Stimulated activated CD4-positive, alpha-beta T cell treated with anti-CD3 and anti-CD28 coated beads, Interleukin-1b, Interleukin-23, amount 100 ng/mL, for 1 hour (primary cell): ENCODE measurements at places on chromosomes 1 and 21.

DNA sequence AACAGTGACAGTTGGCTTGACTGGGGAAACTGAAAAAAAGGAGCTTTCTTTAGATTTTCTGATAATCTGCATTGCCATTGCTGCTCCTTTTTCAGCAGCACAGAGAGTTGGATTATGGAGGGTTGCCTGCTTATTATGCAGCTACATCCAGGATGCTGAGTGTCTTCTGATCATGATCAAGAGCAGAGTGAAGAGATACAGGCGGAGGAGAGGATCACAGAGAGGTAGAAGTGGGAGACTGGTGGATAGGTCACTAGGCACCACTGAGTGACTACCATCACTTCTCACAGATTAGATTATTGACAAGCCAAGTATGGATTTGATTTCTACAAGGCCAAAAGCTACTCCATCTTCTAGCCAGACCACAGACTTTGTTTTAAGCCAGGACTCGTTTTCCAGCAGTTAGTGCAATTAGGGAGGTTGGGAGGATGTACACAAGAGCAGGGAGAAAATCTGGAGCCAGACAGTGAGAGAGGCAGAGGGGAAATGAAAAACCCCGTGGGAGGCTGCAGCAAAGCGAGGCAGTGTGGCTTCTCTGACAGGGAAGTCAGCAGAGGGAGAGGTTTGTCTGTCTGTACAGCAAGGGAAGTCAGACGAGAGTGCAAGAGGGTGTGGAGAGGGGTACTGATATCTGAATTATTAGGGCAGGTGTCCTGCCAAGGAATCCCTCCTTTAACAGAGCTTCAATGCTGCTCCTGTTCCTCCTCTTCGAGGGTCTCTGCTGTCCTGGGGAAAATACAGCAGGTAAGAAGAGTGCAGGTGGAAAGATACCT lies at the start of gene CD1E:
Gene CD1E (plus strand): TSS at position 592 of the 773 bp plus-strand sequence. CDS start 95 bp downstream, at position 687.
- no peak for DNase-seq

- no peak for DNase-seq
Measured at GRCh38 chr1:184075055-184076029, 23.8 kb downstream of the TSEN15 start.

- DNase-seq = no peak
Measured at GRCh38 chr1:20611652-20612051, 21.6 kb upstream of the PINK1 start.

DNA sequence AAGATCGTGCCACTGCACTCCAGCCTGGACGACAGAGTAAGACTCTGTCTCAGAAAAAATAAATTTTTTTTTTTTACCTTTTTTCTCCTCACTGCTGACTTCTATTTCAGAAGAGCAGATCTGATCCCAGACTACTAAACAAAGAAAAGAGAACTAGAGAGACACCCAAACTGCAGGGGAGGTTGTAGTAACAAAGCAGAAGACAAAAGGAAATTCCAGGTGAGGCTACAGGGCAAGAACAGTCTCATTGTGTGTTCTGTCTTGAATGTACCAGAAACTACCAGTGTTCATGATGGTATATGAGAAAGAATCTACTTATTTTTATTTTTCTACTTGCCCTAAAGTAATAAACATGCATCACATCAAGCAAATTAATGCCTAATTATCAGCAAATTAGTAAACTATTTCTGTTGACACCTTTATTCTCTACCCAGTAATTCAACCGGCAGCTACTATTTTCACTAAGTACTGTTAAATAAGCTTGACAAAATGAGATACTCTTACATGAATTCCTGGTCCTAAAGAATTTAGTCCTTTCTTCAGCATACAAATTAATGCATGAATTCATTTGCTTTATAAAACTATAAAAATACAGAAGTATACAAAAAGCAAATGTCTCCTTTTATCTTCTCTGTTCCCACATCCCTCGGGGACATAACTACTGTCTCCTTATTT lies 40.6 kb downstream of the ARID4B start:
- DNase-seq = no peak

DNA sequence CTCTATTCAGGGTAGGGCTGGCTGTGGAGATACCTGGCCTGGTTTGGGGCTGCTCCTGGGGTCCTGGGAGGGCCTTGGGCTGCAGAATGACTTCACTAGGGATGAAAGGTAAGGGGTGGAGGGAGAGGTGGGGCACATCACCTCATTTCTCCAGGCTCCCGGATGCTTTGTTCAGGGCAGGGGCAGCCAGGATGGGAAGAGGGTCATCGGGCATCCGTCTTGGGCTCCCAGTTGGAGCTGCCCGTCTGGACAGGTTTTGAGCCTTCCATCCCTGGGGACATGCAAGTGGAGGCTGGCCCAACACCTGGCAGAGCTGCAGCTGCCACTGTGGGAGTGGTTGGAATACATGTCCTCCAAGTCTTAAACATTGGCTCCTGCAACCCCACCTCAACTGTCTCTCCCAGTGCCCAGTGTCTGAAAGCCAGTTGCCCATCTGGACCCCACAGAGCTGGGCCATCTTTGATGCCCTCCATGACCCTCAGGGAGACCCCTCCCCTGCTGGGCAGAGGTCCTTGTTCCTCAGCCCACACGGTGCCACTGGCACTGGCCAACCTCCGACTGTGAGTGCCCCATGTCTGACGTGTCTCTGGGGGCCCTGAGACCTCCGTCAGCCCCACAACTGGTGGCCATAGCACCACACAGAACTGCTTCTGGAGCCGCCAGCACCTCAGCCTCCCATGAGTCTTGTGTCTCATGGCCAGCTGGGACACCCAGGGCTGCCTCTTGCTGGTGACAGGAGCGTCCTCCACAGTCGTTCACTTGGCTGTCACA lies 52.8 kb downstream of the TRIM11 start:
- no peak for DNase-seq

- DNase-seq = no peak
Measured at GRCh38 chr1:234882898-234883297, 245.7 kb downstream of the TOMM20 start.

DNA sequence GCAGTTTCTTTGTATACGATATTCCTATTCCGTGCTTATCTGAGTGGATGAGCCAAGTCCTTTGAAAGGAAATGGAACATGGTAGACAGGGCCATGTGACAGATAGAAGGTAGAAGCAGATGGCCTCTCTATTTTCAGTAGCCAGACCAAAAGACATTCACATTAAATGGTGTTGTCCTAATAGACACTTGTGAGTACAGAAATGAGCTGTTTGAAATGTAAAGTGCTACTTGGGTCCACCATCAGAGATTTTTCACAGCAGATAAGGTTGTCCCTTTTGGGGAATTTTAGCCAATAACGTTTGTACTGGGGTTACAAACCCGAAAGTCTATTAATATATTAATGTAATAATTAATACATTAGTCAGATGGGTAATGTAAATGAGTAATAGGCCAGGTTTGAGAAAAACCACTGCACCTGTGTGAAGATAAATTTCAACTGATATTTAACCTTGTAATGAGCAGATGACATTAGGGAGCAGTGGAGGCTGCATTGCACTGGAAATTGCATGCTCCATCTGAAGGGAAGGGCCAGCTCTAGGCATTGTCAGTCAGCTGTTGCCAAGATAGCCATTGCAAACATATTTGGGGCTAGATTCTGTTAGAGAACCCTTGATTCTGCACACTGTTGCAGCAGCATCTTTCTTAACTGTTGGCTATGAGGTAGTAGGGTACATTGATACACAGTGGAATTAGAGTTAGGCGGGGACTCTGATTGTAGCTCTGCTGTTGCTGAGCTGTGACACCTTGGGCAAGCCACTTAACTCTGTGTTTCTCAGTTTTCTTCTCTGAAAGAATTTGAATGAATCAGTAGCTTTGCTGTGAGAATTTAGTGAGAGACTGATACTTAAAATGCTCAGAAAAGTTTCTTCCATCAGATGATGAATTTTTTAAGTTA lies 43.8 kb downstream of the FGGY start:
- no peak for DNase-seq
